Activated T-cell treated with anti-CD3 and anti-CD28 coated beads for 1 hour (primary cell): ENCODE measurements at places on chromosomes 12 and 14.

DNA sequence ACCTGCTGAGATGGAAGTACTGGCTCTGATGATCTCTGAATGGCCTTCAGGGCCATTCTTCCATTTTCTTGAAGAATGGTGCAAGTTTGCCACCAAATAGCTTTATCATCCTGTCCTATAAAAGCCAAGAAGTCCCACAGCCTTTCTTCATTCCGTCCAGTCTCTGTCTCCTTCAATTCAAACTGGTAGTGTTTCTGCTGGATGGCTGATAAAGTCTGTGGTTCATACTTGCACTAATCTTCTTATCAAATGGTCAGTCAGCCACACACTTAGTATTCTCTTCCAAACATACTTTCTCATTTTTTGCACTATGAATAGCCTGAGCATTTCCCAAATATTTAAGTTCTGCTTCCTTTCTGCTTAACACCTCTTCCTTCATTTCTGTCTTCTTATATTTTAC, 39.4 kb upstream of the BEGAIN start:
- no peak for DNase-seq

DNA sequence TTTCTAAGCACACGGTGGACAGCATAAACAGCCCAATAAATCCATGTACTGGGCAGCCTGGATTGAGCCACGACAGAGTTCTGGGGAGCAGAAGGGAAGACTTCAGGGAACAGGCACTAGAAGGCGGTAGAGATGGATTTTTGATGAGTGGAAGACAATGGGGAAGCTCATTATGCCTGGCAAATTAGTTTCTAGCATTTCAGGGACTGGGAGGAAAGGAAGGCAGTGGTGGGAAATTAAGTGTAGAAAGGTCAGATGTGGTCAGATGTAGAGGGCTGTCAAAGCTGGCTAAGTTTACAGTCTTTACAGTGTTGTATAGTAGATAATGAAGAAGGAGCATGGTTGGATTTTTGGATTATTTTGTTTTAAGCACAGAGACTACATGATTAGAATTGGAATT, 9.2 kb downstream of the EGLN3 start:
- DNase-seq, result no peak

GRCh38 chr12:58489394-58489793, 430.9 kb downstream of the LRIG3 start:
- no peak for DNase-seq

DNA sequence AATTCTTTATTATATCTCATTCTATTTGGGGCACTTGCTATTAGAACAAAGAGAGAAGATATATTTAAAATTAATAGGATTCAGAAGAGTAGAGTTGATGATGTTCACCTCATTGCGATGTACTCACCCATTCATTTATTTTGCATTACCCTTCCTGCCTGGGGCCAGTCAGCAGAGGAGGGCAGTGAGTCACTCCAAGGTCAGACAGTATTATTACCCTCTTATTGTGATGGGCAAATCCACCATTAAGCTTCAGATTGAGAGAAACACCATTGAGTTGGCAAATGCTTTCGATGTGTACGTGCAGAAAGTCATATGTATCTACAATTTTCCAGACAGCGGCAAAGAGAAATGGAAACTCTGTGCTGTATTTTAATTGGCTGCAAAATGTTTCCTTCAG, 134.2 kb downstream of the BICD1 start:
- no peak for DNase-seq

- DNase-seq, result no peak
Observed at GRCh38 chr14:26410189-26410685, 187.6 kb downstream of the NOVA1 start.

DNA sequence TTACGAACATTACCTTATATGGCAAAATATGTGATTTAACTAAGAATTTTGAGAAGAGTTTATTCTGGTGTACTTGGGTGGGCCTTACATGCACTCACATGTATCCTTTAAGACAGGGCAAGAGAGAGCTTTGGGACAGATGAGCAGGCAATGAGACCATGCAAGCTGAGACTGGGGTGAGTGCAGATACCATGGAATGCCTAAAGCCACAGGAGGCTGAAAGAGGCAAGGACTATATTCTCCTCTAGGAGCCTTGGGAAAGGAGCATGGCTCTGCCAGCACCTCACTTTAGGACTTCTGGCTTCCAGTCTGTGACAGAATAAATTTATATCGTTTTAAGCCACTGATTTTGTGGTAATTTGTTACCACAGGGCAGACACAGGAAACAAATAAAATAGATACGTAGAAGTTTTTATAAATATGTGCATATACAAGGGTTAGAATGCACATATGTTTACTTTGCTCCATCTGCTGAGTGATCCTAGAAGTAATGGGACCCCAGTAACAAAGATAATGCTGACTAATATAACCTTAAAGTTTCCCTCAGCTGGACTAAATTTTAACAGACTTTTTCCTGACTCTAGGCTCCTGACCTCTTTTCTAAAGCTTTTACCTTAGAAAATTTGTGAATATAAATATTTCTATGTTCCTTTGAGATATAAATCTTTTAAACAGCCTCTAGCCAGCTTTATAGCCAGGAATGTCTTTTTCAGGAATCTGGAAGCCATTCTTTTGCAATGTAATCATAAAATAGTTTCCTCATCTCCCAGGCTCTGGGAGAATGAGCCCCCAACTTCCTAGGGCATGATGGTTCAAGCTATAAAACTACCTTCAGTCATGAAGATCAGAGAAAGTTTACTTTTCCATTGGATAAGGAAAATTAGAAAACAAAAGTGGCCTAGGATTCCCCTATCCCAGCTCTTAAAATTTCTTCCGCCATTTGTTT, 216.8 kb downstream of the PPFIA2 start:
- no peak for DNase-seq

DNA sequence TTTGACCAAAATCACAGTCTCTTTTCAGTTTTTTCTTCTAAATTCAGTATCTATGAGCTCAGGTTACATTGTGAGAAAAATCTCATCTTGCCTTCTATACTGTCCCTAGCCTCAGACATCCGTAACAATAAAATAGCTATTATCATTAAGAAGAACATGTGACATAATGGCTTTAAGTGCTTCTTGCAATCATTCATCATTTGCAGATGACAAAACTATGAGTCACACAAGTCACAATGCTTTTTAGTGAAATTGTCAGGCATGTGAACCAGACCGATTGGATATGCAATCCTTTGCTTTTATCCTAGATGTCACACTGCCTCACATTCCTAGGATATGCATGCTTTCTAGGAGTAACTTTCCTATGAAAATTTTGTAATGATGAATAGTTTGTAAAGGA, 313.1 kb downstream of the SLC6A15 start:
- no peak for DNase-seq

GRCh38 chr14:48943913-48944312, 642.3 kb downstream of the RPS29 start:
- DNase-seq, result no peak

GRCh38 chr14:31090883-31091764, 64.9 kb upstream of the STRN3 start:
- no peak for DNase-seq

GRCh38 chr14:61281186-61281947, at the start of gene TMEM30B:
Gene TMEM30B, minus strand, starts transcription at chr14:61281338. Its CDS starts 191 bp downstream, at chr14:61281147.
- peak; percentile 20 for DNase-seq

DNA sequence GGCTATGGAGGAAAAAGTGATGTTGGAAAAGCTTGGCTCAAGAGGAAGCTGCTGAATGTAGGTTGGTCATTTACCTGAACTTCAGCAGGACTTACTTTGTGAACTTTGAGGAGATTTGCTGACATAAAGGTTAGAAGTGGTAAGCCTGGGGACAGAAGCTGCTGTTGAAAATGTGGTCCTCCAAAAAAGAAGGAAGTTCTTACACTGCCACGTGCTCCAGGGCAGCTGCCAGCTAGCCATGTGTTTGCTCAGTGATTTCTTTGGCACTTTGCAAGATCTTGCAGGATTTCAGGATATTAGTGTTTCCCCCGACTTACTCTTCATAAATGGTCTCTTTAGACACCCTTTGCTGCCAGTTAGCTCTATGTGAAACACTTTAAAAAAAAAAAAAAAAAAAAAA, 14.8 kb upstream of the DYRK2 start:
- DNase-seq, result no peak

DNA sequence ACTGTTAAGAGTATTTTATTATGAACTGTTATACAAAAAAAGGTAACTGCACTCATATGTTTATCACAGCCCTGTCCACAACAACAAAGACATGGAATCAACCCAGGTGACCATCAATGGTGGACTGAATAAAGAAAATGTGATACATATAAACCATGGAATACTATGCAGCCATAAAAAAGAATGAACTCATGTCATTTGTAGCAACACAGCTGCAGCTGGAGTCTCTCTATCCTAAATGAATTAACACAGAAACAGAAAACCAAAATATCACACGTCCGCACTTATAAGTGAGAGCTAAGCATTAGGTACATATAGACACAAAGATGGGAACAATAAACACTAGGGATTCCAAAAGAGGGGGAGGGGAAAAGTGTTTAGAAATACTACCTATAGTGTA, 95.8 kb downstream of the BCAT1 start:
- no peak for DNase-seq

DNA sequence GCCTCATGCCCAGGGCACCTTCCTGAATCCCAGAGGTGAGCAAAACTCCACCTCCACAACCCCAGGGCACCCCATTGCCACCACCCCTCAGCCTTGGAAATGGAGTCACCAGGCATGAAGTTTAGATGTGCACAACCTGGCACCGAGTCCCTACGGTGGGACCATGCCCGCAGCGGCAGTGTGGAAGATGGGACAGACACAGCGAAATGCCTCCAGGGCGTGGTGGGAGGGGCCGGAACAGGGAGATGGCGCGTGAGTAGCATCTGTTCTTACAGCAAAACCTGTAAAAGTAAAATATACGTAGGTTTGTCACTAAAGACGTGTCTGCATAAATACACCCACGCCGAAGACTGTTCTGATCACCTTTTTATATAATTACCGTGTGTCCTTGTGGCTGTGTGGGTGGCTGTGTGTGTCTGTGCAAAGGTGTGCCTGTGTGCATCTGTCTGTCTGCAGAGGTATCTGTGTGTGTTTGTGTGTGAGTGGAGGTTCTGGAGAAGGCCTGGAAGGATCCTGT, 17.4 kb upstream of the DEGS2 start:
- no peak for DNase-seq

DNA sequence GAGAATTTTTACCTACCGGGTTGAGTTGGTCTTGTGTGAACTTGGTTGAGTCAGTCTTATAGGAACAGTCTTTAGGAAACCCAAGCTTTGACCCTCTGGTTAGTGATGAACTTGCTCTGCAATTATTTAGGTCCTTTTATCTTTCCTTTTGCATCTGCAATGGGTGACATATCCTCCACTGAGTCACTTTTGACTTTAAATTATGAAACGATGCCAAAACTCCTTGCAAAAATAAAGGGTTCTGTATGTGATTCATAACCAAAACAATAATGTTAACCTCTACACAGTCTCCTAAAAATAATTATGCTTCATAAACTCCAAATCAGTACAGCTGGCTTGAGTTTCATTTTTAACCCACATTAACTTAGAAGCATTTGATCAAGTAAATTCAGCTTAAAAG, 979.4 kb downstream of the GALC start:
- DNase-seq, result no peak

GRCh38 chr12:13117029-13117428, 13.6 kb upstream of the GSG1 start:
- no peak for DNase-seq

DNA sequence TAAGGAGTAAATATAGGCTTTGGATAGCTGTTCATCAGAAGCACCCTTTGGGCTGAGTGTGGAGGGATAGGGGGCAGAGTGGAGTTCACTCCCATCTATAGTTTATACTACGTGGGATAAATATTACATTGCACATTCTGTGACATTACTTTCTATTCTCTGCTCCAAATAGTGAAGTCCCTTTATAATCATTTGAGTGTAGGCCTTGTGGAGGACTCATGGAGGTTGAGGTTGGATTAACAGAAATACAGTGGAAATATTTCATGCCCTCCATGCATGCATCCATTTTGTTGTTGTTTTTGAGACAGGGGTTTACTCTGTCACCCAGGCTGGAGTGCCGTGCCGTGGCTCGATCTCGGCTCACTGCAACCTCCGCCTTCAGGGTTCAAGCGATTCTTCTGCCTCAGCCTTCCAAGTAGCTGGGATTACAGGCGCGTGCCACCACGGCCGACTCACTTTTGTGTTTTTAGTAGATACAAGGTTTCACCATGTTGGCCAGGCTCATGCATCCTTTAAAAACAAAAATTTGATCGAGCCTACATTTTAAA, 1.4 kb downstream of the CHPT1 start:
- DNase-seq, result no peak

DNA sequence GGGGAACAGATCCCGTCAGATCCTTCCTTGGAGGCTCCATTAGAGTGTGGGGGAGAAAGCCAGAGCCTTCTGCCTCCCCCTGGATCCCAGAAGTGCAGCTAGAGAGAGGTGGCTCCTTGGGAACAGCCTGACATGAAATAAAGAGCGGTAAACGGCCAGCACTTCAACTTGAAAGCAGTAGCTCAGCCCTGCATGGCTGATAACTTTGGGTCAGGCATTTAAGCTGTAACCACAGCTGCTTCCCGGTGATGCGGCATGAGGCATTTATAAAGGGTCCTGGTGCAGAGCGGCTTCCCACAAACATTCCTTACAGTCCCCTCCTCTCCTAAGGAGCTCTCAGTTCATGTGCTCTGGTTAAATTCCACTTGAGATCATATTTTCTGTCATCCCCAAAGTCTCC, 960.3 kb downstream of the VRK1 start:
- no peak for DNase-seq

GRCh38 chr12:131250028-131250950, 296.6 kb downstream of the ADGRD1 start:
- no peak for DNase-seq

DNA sequence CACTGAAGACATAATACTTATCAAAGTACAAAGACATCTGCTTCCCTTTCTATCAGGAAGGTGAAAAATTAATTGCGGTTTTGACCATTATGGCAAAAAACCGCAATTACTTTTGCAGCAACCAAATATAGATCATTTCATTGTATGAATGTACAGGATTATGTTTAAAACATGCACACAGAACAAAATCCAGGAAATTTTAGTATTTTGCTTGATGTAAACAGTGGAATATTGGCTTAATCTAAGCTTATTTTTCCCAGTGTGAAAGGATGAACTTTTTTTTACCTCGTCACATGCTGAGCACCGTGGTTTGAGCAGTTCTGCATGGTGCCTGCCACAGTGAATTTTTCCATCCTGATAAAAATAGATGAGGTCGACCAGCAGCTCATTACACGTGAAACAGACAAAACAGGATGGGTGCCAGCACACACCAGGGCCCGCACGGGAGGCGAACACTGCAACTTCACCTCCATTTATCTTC, 121.2 kb downstream of the PRICKLE1 start:
- no peak for DNase-seq

GRCh38 chr12:106892075-106892474, 63.6 kb upstream of the TMEM263 start:
- DNase-seq, result no peak

GRCh38 chr12:12441429-12441807, 84.5 kb downstream of the BORCS5 start:
- DNase-seq, result no peak

DNA sequence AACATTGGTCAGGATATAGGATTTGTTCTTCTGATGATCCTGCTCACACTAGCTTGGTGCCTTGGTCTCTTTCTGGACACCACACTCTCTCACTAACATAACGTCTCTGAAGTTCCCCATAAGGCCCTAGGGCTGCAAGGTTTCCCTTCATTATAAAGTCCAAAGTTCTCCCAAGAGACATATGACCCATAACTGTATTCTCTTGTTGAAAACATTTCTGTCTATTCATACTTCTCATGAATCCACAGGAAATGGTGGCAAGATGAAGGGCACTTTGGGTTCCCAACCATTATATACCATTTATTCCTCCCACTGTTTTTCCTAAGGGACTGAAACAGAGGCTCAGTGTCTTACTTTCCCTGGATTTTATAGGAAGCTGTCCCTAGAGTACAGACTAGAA, 37.1 kb upstream of the KITLG start:
- no peak for DNase-seq

- DNase-seq, result no peak
Observed at GRCh38 chr12:22103418-22103817, 57.4 kb downstream of the CMAS start.
